ENCODE measurements at places on chromosomes 2 and 18. TPM values are rescaled to one million over a fixed set of nuclear protein-coding genes. Genes with fewer than 3 reads are reported as not detected.

DNA sequence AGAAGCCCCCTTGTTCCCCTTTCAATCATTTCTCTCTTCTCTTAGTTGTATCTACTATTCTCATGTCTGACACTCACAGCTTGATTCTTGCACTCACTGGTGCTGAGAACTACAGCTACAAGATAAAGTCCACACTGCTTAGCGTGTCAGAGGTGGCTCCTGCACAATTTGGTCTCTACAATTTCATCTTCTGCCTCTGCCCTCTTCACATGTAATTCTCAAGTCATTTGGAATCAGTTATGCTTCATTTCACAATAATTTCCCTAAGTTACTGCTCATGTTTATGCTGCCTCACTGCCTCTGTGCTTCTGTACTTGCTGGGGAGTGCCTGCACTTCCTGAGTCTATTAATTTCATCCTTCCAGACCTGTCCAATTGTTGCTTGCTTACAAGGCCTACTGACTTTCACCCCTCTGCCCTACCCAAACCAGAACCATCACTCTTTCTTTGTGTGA lies 11.6 kb upstream of the NAB1 start:
- peak; percentile 59 for DNase-seq

DNA sequence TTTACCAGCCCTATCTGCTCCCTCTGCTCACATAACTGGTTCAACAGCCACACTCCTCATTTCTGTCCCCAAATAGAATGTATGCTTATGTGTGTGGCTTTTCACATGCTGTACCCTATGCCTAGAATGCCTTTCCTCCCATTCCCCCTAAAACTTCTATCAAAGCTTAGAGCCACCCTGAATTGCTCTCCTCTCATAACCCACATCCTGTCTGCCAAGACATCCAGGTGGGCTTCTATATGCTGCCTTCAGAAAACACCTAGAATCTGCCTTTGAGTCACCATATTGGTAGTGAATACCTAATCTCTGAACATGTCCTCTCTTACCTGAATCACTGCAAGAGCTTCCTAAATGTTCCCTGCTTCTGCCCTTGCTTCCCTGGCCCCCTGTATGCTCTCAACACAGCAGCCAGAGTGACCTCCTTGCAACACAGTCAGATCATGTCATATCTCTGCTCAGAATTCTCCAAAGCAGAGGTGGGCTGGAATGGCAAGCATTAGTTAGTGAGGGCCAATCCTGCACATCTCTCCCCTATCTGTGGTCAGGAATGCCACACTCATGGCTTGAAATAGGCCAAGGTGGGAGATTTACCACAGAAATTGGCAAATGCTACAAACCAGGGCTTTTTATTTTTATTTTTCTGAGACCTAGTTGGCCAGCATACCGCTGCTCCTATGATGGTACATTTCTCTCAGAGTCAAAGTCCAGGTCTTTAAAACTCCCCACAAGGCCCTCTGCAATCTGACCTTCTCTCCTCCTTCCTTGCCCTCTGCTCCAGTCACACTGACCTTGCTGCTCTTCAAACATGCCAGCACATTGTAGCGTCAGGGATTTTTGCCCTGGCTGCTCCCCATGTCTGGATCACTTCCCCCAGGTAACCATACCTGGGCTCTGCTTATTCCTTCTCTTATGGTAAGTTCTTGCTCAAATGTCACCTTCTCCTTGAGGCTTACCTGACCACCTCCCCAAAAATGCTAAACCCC lies 111.8 kb upstream of the STON1 start:
- no peak for DNase-seq

The CRIM1 gene
- 26.9 TPM for total RNA-seq

- peak; percentile 44 for DNase-seq
Measured at GRCh38 chr2:240962300-240963064, 35.9 kb upstream of the SNED1 start.

The TFCP2L1 gene
- 4.3 TPM for total RNA-seq

DNA sequence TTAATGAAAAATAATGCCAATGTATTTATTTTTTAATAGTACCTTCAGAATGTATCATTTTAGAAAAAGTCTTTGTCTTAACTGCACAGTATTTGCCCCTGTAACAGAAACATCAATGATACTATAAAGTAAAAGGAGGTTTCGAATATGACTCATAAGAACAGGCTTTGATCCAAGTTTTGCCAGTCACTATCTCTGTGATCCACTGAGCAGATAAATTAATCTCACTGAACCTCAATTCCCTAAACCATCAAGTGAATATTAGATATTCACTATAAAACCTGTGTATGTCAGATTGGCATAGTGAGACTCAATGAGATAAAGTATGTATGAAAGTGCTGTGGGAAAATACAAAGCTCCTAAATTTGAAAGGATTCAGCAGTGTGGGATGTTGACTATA lies 292.1 kb downstream of the EXOC6B start:
- no peak for DNase-seq

DNA sequence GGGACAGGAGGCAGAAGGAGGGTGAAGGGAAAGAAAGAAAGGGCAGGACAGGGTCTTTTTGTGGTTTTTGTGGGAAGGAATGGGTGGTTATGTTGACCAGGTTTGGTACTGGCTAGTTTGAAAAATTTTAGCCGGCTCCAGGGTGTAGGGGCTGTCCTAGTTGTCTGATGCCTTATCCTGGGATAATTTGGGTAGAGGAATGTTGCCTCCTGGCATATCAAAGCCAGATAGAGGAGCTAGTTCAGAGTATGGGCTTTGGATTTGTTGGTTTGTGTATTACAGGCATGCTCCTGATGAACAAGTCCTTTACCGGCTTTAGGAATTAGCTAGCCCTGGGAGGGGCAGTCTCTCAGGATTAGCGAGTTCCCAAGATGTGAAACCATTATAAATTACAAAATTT lies 101.1 kb upstream of the LHCGR start:
- no peak for DNase-seq

GRCh38 chr2:216858312-216858711 lies 1.6 kb downstream of the TNP1 start:
- DNase-seq, result no peak

DNA sequence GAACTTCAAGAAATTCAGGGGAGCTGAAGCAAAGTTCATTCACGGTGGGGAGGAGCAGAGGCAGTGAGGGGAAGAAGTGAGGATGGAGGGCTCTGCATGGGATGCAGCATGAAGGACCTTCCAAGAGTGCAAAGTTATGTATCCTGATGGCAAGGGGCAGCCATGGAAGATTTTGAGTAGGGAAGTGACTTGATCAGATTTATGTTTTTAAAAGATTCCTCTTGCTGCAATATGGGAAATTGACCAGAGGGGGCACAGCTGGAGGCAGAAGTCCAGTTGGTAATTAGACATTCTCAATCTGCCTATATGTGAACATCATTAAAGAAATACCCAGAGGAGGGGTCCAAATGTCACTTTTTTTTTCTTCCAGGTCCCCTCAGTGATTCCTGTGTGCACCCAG lies 21.5 kb upstream of the ANXA4 start:
- no peak for DNase-seq

The ANKRD30BL gene
- total RNA-seq, result 0.18 TPM
